ENCODE measurements at places on chromosomes 16 and 17. TPM values are rescaled to one million over a fixed set of nuclear protein-coding genes. Genes with fewer than 3 reads are reported as not detected.

DNA sequence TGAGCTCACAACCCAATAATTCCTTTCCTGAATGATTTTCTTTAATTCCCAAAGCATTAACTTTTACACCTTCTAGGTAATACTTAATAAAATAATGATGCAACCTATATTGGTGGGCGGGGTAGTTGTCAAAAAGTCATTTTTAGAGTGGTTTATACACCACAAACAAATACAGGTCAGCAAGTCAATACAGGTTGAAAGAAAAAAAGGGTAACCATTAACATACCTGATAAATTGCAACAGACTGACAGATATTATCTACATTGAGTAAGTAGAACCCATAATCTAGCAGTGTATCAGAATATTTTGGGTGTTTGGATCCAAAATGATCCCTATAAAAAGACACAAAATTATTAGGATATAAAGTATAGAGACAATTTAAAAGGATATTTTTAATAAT is 39.3 kb downstream of the CHCT1 start:
- no peak for DNase-seq
- no peak overlapping the region for H3K4me3 ChIP-seq
- H3K27me3 ChIP-seq: no peaks in the 10 kb centered on the region
- H3K4me1 ChIP-seq: no peaks in the 10 kb centered on the region
- H3K27ac ChIP-seq: no peak overlapping the region
- H3K36me3 ChIP-seq: peaks cover 5% of the 10 kb centered on the region

DNA sequence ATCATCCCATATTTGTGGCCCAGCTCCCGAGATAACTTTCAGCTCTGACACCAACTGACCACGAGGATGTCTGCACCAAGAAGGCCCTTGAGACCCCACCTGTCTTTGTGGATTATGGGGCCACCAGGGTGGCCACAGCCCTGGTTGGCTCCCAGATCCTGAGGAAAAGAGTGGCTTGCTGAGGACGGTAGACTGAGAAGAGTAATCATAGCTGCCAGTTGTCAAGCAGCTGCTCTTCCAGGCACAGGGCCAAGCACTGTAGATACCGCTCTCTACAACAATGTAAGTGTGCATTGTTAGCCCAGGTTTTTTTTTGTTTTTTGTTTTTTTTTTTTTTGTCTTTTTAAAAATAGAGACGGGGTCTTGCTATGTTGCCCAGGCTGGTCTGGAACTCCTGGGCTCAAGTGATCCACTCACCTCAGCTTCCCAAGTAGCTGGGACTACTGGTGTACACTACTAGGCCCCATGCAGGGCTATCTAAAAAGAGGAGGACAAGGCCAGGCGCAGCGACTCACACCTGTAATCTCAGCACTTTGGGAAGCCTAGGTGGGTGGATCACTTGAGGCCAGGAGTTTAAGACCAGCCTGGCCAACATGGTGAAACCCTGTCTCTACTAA is 9.6 kb downstream of the ZNF205 start:
- H3K27ac ChIP-seq: no peak overlapping the region
- H3K4me3 ChIP-seq: no peak overlapping the region
- no peaks in the 10 kb centered on the region for H3K4me1 ChIP-seq

Gene HNF1B
- not detected for total RNA-seq

Gene MRPL45
- 24.7 TPM for total RNA-seq

Measured in Panc1 (cell line).